Activated naive CD8-positive, alpha-beta T cell treated with anti-CD3 and anti-CD28 coated beads for 36 hours (primary cell): ENCODE measurements at places on chromosomes 4 and X. TPM values are rescaled to one million over a fixed set of nuclear protein-coding genes. Genes with fewer than 3 reads are reported as not detected.

ARMCX4 gene
- total RNA-seq = 6.8 TPM

SHROOM2 gene
- total RNA-seq = not detected

- no peak for DNase-seq
Measured at GRCh38 chr4:183343730-183344129, 21.5 kb upstream of the CLDN24 start.

DNA sequence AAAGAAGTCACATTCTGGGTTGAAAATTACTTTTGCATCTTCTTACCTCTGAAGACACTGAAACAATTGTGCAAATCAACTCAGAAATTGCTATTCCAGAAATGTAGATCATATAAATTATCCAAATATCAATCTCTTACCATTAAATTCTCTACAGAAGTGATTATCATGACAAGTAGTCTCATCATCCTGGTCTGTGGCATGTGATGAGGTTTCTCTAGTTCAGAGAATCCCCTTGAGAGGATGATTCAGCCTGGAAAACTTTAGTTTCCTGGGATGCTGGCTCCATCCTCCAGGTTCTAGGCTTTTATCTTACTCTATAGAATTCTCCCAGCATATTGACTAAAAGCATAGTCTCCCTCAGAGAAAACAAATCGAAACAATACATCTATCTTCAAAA, 76.2 kb upstream of the S100G start:
- no peak for DNase-seq

GRCh38 chrX:155819966-155820491, 61.1 kb upstream of the VAMP7 start:
- peak; percentile 14 for DNase-seq

GRCh38 chr4:140156529-140157171, 2.7 kb upstream of the MAML3 start:
- peak; percentile 43 for DNase-seq

GRCh38 chrX:153794897-153795816, 689 bp downstream of the SSR4 start:
- DNase-seq = peak; percentile 27

TEX13C gene
- not detected for total RNA-seq

ACE2 gene
- 0.10 TPM for total RNA-seq

DNA sequence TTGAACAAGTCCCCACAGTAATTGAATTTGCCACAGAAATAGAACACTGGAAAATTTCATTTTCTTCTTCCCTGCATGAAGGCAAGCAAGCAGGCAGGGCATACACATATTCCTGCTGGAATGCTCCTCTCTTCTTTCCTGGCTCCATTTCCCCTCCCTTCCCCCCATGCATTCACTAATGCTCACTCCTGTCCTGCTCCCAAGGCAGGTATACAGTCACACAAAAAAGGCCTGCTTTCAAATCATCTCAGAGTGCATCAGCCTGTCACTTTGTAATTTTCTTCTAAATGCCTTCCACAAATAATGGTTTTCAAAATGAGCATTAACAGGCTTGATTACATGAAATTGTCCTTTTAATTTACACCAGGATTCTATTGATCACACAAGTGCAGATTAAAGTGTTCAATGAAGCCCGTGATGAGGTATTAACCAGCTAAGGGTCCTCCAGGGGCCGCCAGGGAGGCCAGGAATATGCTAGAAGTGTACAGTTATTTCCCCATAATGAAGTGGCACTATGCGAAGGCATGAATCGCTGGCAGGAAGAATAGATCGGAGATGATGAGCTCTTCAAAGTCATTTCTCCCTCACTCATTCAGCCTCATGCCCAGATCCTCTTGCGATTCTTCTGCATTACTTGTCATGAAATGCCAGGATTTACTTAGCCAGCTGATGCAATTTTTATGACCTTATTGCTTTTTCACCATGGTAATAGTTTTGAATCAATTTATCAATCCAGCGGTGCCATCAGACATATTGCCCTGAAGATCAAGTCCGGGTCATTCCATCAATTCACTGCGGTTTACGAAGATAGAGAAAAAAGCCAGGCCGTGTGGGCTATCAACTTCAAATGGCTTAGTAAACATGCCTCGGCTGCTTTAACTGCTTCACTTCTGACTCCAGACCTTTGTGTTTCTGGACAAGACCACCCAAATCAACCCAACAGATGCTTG, 243.5 kb downstream of the GPAT3 start:
- no peak for DNase-seq

FATE1 gene
- total RNA-seq = not detected
